Breast epithelium (tissue), 4 donors: ENCODE measurements at places on chromosomes 1 and 21.

- no peak for DNase-seq
- H3K36me3 ChIP-seq = no peaks in the 10 kb centered on the region
- H3K4me3 ChIP-seq = no peak overlapping the region
Measured at GRCh38 chr1:157577420-157577819, 20.5 kb downstream of the FCRL4 start.

DNA sequence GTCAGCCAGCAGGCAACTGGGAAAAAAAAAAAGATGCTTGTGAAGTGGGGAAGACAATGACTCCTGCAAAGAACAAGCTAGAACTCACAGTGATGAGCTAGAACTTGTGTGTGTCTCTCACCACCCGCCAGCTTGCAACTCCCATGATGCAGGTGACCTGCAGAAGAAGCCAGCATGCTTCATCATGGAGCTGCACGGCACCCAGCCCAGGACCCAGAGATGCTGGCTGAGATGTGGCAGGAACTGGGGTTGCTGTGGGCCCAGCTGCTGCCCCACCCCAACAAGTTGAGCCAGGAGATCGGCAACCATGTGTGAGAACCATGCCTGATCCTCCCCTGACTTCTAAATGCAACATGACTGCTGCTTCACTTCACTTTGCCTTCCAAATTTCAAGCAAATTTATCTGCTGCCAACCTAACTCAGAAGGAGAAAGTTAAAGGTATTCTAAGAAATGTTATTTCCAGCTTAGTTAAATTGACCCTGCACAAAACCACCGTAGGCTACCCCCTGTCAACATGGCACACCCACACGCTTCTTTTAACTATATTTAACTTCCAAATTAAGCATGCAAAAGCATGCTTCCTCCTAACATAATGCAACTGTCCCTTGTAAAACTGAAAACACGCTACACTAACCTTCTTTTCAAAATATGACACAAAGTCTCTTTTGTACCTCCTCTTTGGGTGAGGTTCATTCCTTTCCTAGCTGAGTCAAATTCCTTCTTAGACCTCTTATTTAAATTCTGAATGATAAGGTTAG lies 166.0 kb upstream of the IGSF21 start:
- H3K4me3 ChIP-seq = no peak overlapping the region
- H3K36me3 ChIP-seq = no peaks in the 10 kb centered on the region
- no peaks in the 10 kb centered on the region for H3K4me1 ChIP-seq
- peaks cover 4% of the 10 kb centered on the region for H3K27me3 ChIP-seq
- DNase-seq = no peak

DNA sequence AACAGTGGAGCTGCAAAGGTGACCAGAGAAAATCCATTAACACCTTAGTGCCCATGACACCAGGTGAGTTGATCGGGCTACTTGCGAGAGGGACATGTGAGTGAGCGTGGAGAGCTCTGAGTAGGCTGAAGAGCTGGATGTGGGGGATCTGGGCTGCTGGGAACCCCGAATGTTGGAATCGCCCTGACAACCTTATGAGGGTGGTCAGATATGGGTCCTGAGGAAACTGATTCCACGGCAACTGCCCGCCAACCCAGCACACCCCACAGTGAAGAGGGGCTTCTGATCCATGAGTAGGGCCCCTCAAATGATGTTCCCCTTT lies 705 bp upstream of the QSOX1 start:
- H3K4me1 ChIP-seq = peaks cover 12% of the 10 kb centered on the region
- peak overlapping the region; percentile 89 for H3K27ac ChIP-seq
- no peak for DNase-seq
- H3K27me3 ChIP-seq = no peaks in the 10 kb centered on the region
- H3K4me3 ChIP-seq = peak overlapping the region; percentile 85

- no peaks in the 10 kb centered on the region for H3K27me3 ChIP-seq
- no peaks in the 10 kb centered on the region for H3K4me1 ChIP-seq
- no peak for DNase-seq
- H3K27ac ChIP-seq = peak overlapping the region; percentile 23
- no peak overlapping the region for H3K4me3 ChIP-seq
Measured at GRCh38 chr21:26070822-26071425, 99.6 kb downstream of the APP start.

GRCh38 chr1:3558036-3558726 lies 53.1 kb downstream of the MEGF6 start:
- H3K4me3 ChIP-seq = no peak overlapping the region
- H3K27me3 ChIP-seq = no peaks in the 10 kb centered on the region
- H3K27ac ChIP-seq = no peak overlapping the region
- H3K4me1 ChIP-seq = no peaks in the 10 kb centered on the region
- H3K36me3 ChIP-seq = no peaks in the 10 kb centered on the region

- H3K27ac ChIP-seq = no peak overlapping the region
- DNase-seq = no peak
- H3K4me1 ChIP-seq = no peaks in the 10 kb centered on the region
- H3K4me3 ChIP-seq = no peak overlapping the region
Measured at GRCh38 chr1:199096591-199096990, 457.8 kb downstream of the PTPRC start.

GRCh38 chr1:29820401-29820800 lies 584.1 kb downstream of the PTPRU start:
- H3K27ac ChIP-seq = no peak overlapping the region
- no peak for DNase-seq
- H3K4me1 ChIP-seq = no peaks in the 10 kb centered on the region
- H3K27me3 ChIP-seq = no peaks in the 10 kb centered on the region

GRCh38 chr1:161197560-161198193 lies 1.2 kb downstream of the ADAMTS4 start:
- H3K27ac ChIP-seq = peak overlapping the region; percentile 97
- H3K27me3 ChIP-seq = no peaks in the 10 kb centered on the region
- DNase-seq = no peak
- H3K4me3 ChIP-seq = peak overlapping the region; percentile 47
- peaks cover 27% of the 10 kb centered on the region for H3K4me1 ChIP-seq
- no peaks in the 10 kb centered on the region for H3K36me3 ChIP-seq

- H3K36me3 ChIP-seq = no peaks in the 10 kb centered on the region
- H3K27ac ChIP-seq = no peak overlapping the region
Measured at GRCh38 chr1:33311706-33312412, 9.0 kb downstream of the A3GALT2 start.

- no peak for DNase-seq
- H3K4me1 ChIP-seq = peaks cover 4% of the 10 kb centered on the region
- H3K27me3 ChIP-seq = no peaks in the 10 kb centered on the region
- H3K27ac ChIP-seq = peak overlapping the region; percentile 91
- no peaks in the 10 kb centered on the region for H3K36me3 ChIP-seq
- H3K4me3 ChIP-seq = peak overlapping the region; percentile 67
Measured at GRCh38 chr1:212699104-212699624, 476 bp downstream of the BATF3 start.

DNA sequence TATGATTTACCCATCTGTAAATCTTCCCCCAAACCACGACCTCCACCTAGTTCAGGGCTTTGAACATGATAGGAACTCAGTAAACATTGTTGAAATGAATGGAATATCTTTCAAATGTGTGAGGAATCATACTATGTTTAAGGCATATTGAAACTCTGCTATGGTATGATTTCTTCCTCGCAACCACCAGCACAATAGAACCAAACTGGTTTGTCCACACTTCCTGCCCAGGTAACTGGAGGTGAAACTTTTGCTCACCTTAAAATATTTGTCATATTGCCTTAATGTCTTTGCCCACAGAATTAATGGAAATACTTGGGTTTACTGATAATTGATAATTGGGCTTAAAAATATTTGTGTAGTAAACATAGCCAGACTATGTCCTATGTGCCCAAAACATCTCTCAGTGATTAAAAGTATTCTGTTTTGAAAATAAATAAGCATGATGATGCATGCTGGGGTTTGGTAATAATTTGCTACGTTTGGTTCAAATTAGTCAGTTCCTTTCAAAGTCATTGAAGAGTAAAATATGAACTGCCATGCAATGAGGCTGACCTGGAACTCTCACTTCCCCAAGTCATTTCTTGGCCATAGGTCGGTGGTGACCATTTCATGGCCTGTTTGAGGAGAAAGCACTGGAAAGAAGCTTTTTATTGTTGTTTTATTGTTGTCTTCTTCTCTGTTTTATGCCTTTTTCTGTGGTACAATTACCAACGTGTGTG lies 73.3 kb downstream of the TNFSF18 start:
- H3K4me3 ChIP-seq = no peak overlapping the region
- no peak overlapping the region for H3K27ac ChIP-seq
- H3K36me3 ChIP-seq = peaks cover 4% of the 10 kb centered on the region
- no peak for DNase-seq
